CD8-positive, alpha-beta memory T cell (primary cell): ENCODE measurements at places on chromosomes 2 and 18. TPM values are rescaled to one million over a fixed set of nuclear protein-coding genes. Genes with fewer than 3 reads are reported as not detected.

DNA sequence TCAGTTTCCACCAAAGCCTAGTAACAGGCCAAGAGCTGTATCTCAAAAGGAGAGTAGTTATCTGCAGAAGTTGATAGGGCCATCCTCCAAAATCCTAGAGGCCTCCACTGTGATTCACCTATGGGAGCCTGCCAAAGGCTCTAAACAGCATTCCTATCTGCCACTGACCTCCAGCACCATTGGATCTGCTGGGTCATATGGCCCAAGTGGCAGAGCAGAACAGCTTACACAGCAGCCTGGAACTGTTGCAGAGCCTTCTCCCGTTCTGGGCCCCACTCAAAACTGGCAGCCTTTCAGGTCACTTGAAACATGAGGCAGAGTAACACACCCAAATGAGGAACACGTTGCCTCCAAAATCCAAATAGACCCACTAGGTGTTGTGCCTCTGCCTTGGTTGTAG lies 345.2 kb upstream of the RND3 start:
- DNase-seq = no peak

DNA sequence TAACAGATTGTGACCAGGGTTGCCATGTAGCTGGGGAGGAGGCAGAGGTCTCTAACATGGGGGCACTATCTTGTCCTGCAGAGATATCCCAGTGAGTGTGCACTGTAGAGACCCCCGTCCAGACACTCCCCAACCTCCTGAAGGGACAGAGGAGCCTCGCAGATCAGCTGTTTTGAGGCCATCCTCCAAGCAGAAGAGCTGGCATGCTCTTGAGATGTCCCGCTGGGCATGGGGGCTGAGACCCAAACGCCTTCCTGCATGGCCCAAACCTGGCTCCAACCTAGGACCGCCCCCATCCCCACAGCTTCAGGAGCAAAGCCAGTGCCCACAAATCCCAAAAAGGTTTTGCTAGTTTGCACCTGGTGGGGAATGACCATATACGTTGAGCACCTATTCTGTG lies 2.7 kb upstream of the SLC66A3 start:
- no peak for DNase-seq

- no peak for DNase-seq
These were observed 189.5 kb downstream of the CTIF start for GRCh38 chr18:48728204-48728833.

DNA sequence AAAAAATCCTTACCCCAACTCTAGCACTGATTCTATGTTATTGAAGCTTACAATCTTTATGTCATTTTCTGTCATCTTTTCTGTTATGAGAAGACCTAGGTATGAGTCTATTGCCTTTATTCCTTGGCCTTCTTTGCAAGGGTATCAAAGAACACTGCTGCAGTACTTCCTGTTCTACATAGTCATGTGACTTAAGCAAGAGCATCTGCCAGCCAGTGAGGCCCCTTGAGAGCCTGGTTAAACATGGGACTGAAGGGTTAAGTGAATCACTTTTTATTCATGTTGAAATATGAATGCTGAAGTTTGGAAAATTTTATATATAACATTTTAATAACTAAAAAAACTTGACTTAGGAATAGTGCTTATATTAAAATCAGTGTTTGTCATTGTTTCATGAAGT lies 844 bp upstream of the CPS1 start:
- DNase-seq = no peak

DNA sequence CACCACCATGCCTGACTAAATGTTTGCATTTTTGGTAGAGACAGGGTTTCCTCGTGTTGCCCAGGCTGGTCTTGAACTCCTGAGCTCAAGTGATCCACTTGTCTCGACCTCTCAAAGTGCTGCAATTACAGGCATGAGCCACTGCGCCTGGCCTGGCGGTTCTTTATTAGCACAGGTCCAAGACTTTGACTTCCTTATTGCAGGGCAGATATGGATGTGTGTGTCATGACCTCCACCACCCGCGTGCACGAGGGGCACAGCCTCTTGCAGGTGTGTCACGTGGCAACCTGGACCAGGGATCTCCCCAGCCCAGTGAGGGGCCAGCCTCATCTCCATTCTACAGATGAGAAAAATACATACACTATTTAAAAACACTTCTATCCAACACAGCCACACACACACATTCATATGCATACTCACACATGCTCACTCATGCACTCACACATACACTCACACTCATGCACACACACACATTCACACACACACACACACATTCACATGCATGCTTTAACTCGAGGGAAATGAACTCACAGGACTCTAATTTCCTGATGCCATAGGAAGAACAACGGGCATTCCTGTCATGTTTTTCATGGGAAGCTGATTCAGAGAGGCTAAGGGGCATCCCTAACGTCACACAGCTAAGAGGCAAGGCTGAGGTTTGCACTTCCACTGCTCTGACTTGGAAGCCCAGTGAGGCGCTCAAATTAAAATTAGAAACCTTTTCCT lies 38.8 kb downstream of the RRM2 start:
- no peak for DNase-seq

DNA sequence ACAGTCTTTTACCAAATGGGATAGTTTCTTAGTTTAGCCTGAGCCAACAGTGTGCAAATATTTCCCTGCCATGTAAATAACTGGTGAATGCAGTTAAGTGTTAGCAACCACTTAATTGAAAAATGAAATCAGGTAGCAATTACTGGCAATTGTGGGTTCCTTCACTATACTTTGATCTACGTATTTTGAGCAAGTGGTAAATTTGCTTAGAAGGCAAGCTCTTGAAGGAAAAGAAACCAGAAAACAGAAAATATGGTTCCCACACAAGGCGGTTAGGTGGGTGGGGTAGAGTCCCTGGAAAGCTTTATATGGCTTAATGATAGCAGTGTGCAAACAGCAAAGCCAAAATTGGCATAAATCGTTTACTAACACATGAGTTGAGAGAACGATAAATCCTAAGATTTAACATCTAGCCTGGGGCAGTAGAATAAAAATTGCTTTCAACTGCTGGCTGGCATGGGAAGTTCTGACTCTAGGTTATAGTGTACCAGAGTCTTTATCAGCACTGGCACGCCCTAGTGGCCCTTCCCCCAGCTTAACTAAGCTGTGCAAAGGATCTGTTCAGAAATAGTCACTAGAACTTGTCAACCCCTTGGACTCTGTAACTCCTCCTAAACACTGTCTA lies 17.0 kb downstream of the SLC9A2 start:
- no peak for DNase-seq

DNA sequence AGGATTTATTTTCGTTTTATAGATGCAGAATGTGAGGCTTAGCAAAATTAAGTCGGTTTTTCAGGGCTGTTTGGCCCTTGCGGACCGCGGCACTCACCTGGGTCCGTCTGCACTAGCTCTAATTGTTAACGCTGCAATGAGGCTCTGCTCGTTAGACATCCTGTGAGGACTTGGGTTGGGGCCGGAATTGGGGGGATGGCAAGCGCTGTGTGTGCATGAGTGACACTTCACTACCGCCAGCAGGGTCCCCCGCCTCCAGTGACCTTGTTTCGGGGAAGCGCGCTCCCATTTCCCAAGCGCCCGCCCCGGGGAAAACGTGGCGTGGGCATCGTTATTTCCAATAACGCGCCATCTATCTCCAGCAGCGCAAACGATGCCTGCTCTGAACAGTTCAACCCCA lies 54.2 kb downstream of the KCNG2 start:
- no peak for DNase-seq

- DNase-seq = no peak
These were observed 1.3 kb downstream of the RASGRP3 start for GRCh38 chr2:33477473-33478468.

DNA sequence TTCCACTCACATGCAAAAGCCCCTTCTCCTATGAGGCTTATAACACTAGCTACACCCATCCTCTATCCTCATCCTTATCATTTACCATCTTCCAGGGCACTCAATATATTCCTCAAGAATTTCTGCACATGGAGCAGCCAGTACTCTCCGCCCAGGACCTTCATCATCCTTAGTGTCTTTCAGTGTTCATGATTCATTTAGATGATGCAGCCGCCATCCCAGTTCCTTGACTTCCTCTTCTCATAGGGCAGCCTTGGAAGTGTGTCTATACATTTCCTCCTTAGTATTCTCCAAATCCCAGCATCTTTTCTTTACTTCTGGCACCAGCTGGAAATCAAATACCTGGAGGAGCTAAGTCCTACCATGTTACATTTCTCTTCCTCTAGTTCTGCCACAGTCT lies 3.0 kb upstream of the ITSN2 start:
- no peak for DNase-seq

DNA sequence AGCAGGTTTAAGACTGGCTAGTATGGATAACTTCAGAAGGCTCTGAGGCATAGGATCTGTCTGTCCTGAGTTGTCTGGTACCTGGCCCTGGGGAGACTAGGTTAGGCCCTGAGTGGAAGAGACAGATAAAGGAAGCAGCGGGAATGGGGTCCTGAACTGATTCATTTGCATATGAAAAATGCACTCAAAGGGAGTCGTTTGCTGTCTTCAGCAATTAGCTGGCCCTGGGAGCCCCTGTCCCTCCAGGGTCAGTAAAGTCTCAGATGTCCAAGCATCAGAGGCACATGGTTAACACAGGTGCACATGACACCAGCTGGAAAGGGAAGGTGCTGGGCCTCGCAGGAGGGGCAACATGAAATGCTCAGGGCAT lies 172.4 kb downstream of the ACOXL start:
- DNase-seq = no peak

GRCh38 chr2:122748552-122749011 lies 993.1 kb downstream of the TSN start:
- no peak for DNase-seq

DNA sequence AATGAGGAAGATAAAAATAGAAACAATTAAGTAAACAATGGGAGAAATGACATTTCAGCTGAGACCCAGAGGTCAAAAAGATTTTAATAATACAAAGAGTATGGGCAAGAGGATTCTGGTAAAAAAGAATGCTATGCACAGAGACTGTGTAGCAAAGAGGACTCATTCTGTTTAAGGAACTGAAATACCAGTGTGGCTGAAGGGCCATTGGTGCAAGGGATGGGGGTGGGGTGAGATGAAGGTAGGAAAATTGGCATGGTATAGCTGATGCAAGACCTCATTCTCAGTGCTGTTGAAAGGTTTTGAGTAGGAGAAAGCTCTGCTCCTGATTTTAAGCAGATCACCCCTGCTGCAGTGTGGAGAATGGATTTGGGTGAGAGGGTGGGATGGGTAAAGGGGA lies 10.8 kb downstream of the GALNT1 start:
- DNase-seq = no peak

- no peak for DNase-seq
These were observed 38.0 kb upstream of the YWHAQ start for GRCh38 chr2:9668687-9669345.

DNA sequence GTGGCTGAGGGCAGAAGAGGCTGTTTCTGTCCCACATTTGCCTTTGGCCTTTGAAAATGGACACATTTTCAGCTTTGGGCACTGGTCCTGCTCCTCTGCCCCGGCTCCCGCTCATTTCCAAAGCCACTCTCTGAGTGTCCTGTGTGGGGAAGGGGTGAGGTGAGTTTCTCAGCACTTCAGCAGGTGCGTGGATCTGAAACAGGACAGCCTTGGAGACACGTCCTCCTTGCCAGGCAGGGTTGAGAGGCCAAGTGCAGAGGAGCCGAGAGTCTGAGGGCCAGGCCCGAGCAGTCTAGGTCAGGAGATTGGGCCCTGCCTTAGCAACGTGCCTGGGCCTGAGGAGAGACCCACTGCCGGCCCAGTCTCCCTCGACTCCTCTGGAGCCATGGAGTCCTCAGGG lies 21.9 kb upstream of the ALPI start:
- DNase-seq = no peak

DNA sequence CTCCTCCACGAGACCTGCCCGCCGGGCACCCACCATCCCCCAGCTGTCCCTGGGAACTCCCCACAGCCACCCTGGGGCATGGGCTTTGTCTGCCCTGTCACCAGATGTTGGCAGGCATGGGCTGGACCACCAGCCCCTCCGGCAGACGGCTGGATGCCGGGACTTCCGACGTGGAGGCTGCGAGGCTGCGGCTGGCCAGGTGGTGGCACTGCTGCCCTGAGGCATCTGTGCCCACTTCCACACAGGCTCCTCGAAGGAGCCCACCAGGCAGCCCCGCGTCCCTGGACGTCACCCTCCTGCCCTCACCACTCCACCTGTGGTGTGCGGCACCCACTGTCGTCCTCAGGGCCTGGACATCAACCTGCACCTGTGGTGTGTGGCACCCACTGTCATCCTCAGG lies 319.9 kb upstream of the SALL3 start:
- no peak for DNase-seq

GRCh38 chr2:168256448-168256847 lies 9.1 kb upstream of the STK39 start:
- no peak for DNase-seq

DNA sequence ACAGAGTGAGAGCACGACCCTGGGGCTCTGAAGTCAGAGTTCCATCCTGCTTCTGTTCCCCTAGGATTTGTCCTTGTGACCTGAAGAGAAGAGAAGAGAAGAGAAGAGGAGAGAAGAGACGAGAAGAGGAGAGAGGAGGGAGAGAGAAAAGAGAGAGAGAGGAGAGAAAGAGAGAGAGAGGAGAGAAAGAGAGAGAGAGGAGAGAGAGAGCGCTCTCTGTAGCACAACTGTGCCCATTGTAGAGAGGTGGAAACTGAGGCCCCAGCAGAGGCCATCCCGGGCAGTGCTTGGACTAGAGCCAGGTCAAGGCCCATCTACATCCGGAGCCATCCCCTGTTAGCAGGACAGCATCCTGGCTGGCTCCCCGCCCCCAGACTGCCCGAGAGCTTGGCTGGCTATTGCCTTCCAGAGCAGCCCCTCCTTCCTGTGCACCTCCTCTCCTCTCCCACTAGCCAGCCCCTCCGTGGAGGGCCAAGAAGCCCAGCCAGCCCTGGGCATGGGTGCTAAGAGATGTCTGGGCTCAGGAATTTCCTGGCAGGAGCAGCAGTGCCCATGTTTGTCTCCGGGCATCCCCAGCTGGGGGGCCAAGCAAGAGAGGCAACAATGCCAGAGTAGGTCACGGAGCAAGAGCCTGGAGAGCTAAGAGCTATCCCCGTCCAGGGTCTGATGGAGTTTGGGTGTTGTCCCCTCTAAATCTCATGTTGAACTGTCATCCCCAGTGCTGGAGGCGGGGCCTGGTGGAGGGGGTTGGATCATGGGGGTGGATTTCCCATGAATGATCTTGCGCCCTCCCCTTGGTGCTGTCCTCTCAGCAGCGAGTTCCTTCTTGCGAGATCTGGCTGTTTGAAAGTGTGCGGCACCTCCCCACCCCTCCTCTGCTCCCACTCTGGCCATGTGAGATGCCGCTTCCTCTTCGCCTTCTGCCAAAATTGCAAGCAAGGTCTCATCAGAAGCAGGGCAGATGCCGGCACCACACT lies 18.2 kb upstream of the GPR55 start:
- no peak for DNase-seq

GRCh38 chr2:208025814-208026184 lies 472 bp upstream of the PLEKHM3 start:
- DNase-seq = no peak

- no peak for DNase-seq
These were observed 182.8 kb downstream of the PIK3C3 start for GRCh38 chr18:42137693-42138375.

CNTNAP5 gene
- not detected for polyA plus RNA-seq

CXCR1 gene
- 1.1 TPM for polyA plus RNA-seq

CD226 gene
- polyA plus RNA-seq = 39.2 TPM

EPB41L5 gene
- 3.8 TPM for polyA plus RNA-seq

CELF4 gene
- polyA plus RNA-seq = not detected

GAREM2 gene
- 3.1 TPM for polyA plus RNA-seq

WDR43 gene
- polyA plus RNA-seq = 40.0 TPM
